Renal cortical epithelial cell (primary cell): ENCODE measurements at places on chromosomes 2 and 18.
A peak's percentile ranks its signal among the peaks of the same experiment; 100 is the strongest.

- no peak for DNase-seq
Measured at GRCh38 chr2:146415291-146415690, 1429.5 kb upstream of the ACVR2A start.

DNA sequence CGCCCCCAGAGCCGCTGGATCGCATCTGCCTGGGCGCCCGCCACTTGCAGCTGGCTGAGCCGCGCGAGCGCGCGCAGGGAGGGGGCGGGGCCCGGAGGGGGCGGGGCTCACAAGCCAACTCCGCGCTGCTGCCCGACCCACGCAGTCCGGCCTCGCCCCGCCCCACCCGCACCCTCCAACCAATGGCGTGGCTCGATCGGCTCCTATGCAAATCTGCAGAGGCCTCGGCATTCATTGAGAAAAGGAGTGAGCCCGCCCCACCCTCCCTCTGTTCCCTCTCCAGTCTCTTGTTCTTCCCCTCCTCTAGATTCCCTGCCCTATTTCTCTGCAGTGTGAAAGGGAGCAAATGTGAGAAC, at the start of gene ALK:
TSS of gene ALK (minus strand) at position 27 of the 356 bp plus-strand sequence. CDS start 927 bp downstream, outside the sequence.
- DNase-seq, result peak; percentile 78

DNA sequence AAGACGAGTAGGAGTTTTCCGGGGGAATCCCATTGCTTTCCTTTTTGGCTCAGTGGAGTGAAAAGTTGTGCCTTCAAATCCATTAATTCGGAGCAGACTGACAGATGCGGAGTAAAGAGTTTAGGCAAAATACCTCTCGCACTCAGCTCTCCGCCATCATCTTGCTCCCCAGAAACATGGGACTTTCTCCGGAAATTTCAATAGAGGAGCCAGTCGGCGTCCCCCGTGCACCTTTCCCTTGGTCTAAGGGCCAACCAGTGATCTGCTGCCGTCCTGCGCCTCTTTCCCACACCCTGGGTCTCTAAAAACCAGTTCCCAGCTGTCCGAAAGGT, 318 bp downstream of the TYW5 start:
- DNase-seq, result peak; percentile 52

- DNase-seq, result no peak
Measured at GRCh38 chr2:65402323-65402722, 30.1 kb downstream of the SPRED2 start.

DNA sequence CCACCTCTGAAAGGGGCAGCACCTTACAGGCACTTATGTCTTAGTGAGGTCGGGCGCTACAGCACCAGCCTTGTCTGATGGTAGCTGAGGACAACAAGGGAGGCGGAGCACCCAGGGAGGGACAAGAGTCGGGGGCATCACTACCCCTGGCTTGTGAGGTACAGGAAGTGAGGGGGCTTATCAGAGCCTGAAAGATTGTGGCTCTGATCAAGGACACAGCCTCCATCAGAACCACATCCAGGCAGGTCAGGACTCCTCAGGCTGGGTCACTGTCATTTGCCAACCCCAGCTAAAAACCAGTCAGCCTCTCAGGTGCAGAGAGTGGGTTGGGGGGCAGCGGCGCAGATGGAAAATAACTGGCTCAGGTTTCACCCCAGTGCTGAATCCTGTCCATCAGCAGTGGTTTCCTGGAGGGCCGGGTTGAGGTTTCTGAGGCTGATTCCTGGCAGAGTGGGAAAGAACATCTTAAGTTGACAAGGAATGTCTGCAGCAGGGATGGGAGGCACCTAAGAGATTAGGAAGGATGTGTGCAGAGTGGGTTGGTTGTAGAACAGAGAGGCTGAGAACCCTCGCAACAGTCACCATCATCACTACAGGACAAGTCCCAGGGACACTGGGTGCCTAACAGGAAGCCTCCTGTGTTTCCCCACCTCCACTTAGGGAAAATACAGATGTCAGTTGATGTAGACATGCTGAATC, 45.3 kb downstream of the FBLN7 start:
- no peak for DNase-seq

DNA sequence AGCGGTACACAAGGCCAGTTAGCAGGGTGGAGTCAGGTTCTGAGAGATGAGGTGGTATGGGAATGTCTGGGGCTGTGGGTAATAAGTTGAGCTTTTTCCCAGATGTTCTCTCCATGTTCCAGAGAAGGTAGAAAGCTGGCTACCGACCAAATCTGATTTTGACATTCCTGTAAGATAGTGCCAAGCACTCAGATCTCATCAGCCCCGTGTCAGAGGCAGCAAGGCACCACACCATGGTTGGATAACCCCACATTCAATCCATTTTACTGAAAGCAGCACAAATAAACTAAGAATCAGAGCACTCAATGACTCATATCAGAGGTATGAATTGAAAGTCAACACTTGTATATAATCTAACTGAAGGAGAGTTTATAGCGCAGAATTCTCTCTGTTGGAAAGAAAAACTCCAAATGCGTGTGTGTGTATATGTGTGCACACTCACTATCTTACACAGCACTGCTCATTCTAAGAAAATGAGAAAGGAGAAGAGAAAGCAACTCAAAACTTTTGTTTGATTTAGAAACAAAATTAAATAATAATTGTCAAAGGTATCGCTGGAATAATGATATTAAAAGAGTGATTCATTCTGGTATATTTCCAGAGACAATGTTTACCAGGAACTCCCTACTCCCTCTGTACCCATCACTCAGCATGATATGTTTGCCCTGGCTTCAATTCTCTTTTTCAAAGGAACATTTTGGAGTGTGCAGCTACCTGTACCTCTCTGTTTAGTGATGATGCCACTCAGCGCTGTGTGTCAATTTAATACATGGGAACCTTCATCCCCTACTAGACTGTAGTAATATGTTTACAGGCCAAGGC, 375.1 kb upstream of the ID2 start:
- peak; percentile 78 for DNase-seq

DNA sequence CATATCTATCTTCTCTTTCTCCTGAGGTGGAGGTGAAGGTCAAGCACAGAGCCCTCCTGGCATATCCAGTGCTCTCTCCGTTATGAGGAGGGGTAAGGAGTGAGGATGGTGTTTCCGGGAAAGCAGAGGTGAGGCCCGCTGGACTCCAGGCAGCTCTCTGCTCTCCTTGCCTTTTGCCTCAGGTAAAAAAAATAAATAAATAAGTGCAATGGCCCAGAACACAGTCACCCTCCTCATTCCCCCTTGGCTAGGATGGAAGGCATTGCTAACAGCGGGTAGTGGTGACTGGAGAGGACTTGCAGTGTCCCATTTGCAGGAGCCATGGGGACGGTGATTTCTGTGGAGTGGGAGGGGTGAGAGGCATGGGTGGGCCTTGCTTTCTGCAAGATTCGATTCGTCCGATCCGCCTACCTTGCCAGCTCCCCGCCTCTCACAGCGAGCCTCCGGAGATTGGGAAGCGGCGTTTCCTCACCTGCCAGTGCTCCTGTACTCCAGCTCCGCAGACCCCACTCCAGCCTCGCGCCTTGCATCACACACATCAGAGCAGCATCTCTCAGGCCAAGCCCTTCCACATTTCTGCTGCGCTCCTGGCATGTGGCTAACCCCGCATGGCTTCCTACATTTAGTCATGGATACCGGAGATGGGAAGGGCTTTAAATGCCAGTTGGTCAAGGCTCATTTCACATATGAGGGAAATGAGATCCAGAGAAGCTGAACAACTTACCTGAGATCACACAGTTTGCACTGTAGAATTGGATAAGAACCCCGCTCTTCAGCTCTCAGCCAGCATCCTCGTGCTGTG, 155.2 kb downstream of the VAPA start:
- peak; percentile 33 for DNase-seq

DNA sequence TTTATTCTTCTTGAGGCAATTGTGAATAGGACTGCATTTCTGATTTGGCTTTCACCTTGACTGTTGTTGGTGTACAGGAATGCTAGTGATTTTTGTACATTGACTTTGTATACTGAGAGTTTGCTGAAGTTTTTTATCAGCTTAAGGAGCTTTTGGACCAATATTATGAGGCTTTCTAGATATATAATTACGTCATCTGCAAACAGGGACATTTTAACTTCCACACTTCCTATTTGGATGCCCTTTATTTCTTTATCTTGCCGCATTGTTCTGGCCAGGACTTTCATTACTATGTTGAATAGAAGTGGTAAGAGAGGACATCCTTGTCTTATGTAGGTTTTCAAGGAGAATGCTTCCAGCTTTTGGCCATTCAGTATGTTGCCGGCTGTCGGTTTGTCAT, 425.4 kb upstream of the CHAC2 start:
- no peak for DNase-seq

- DNase-seq, result no peak
Measured at GRCh38 chr18:22311301-22311700, 106.4 kb downstream of the CTAGE1 start.

DNA sequence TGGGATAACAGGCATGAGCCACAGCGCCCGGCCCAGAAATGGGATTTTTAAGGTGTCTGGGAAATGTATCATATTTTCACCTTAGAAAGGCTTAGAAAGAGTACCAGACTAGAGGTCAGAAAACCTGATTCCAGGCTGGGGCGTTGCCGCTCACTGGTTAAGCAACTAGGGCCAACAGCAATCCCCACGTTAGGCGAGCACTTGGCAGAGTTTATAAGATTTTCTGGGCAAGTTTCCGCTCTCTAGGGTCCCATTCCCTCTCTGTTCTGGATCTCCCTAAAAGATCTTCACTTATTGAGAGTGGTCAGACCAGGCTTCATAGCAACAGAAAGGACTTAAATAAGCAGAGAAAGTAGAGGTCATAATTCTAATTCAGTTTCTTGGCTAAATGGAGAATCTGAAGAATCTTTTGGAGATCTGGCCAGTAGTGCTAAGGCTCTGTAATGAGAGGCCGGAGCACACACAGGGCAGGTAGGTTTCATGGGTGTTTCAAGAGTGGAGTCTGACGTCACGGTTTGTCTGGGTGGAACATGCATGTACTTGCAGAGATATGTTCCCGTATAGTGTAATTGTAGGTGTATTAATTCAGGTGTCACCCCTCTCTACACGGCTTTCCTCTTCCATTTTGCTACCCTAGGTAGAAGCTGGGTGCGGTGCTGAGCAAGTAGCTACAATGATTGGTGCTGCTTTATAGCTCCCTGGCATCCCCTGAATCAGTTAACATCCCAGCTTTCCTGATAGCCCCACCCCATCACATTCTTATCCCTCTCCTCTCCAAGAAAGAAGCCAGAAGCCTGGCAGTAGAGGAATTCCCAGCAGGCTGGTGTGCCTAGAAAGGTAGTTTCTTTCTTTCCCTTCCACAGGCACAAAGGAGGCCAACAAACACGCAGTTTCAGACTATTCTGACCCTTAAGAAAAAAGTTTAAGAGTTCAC, 4.4 kb upstream of the SMAD7 start:
- DNase-seq, result no peak

DNA sequence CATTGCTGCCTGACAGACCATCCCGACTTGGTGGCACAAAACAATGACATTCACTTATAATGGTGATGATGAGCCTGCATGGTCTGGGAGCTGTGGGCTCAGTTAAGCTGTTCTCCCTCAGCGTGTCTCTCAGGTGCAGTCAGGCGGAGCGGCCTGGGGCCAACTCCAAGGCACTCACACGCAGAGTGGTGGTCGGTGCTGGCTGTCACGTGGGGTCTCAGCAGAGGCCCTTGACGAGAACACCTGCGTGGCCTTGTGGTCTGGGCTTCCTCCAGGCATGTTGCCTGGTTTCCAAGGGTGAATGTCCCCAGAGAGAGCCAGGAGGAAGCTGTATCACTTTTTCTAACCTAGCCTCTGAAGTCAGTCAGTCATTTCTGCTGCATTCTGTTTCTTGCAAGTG, 29.8 kb downstream of the ARMC9 start:
- DNase-seq, result peak; percentile 56

DNA sequence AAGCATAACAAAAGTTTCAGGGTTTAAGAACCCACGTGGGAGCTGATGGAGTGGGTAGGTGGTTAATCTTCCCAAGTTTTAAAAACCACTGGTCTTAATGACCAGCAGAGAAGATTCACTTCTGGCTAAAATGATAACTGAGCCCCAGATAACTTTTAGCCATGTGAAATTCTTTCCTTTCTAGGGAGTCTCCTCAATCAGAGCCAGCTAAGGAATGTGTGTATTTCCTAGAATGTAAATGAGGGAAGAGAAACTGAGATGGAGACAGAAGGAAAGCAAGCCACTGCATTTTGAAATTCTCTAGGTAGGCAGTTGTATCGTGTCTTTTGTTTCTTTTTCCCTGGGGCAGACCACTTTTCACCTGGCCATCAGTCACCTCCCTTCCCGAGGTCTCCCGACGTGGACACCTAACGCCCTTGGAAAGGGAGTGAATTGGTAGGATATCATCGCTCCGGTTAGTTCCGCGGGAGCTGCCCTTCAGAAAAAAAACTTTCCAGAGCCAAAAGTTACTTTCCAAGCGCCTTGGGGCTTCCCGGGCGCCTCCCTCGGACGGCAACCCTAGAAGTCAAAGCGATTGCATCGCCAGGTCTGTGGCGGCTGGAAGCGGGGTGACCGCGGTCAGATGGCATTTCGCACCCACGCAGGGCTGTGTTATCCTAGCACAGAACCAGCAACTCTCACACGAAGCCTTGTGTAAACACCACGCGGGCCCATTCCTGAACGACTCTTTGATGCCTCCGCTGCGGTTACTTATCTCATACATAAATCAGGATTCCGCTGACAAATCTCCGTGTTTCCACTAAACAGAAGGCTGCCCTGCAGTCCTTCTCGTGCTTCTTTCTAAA, 1.3 kb downstream of the COLEC12 start:
- DNase-seq, result peak; percentile 53

DNA sequence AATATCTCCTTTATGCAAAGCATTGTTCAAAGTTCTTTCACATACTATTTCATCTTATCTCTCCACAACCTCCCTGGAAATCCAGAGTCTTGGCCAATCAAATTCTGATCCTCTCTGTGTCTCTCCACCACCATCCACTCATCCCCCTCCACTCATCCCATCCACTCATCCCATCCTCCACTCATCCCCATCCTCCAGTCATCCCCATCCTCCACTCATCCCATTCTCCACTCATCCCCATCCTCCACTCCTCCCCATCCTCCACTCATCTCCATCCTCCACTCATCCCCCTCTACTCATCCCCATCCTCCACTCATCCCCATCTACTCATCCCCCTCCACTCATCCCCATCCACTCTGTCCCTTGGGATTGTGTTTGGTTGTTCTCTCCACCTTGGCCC, 101.1 kb downstream of the BCL2 start:
- DNase-seq, result no peak

- DNase-seq, result no peak
Measured at GRCh38 chr2:9441556-9441955, 18.1 kb downstream of the CPSF3 start.

DNA sequence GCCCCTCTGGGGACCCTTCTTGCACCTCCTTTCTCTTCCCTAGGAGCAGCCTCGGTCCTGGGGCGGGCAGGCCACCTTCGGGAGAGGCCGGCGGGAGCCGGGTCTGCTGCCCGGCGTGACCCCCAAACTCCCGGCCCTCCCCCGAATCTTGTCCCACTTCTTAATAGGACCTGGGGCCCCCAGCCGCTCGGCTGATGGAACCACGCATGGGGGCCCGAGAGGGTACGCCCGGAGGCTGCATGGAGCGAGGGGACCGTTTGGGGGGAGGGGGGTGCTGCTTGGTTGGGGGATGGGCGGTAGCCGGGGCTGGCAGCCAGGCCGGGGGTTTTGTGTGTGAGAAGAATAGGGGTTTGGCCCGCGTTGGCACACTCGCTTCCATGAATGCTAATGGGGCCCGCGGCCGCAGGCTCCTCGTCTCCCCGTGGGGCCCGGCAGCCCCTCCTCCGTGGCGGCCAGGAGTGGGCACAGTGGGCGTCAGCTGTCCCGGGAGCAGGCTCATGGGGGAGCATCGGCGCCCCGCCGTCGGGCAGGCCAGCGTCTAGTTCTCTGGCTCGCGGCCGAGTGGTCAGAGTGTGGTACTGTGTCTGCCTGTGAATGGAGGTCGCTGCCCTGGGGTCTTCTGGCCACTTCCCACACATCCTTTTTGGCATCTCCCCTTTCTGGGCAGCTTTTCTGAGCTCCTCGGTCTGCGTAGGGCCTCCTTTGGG, 1.0 kb downstream of the GAREM2 start:
- no peak for DNase-seq
